ENCODE measurements at places on chromosomes 11 and 22. TPM values are rescaled to one million over a fixed set of nuclear protein-coding genes. Genes with fewer than 3 reads are reported as not detected.

- no peak for DNase-seq
These were observed 133.6 kb downstream of the NXPE2 start for GRCh38 chr11:114811971-114812370.

- no peak for DNase-seq
These were observed 38.5 kb downstream of the DNAJC24 start for GRCh38 chr11:31408201-31408600.

DNA sequence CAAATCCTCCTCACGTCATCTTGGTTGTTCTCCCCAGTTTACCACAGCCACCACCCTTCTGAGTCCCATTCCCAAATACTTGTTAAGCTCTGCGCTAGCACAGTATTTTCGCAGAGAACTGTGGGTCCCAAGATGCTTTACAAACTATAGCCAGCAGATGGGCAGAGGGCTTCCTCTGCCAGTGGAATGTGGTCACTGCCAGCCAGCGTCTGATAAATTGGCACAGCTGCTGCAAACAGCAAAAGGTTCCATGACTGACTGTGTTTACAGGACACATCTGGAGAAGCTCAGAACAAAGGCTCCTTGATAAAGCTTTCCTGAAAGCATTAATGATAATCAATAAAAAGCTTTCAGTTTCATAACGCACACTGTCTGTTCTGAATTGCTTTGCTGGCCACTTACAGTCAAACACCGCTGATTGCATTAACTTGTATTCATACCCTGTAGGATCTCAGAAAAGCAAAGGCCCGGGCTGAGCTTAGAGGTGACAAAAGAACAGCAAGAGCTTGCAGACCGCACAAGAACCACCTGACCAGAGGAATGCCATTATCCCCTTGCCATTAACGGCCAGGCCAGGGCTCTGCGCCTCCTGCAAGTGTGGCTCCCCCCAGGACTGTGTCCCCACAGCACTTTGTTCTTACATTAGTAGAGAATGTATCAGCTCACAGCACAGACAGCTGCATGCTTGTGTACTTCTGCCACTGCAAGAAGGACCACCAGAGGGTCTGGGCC, 120.6 kb downstream of the MICAL3 start:
- DNase-seq, result no peak

PLEKHB1 gene
- total RNA-seq, result 16.9 TPM

- no peak for DNase-seq
These were observed 156.8 kb upstream of the BDNF start for GRCh38 chr11:27857014-27857413.

OR6X1 gene
- not detected for total RNA-seq

GRCh38 chr11:102168481-102168880, 58.2 kb downstream of the YAP1 start:
- DNase-seq, result no peak

GRCh38 chr11:30585125-30585891, 845 bp downstream of the MPPED2 start:
- DNase-seq, result peak; percentile 46

TUB gene
- total RNA-seq, result 2.9 TPM

DNA sequence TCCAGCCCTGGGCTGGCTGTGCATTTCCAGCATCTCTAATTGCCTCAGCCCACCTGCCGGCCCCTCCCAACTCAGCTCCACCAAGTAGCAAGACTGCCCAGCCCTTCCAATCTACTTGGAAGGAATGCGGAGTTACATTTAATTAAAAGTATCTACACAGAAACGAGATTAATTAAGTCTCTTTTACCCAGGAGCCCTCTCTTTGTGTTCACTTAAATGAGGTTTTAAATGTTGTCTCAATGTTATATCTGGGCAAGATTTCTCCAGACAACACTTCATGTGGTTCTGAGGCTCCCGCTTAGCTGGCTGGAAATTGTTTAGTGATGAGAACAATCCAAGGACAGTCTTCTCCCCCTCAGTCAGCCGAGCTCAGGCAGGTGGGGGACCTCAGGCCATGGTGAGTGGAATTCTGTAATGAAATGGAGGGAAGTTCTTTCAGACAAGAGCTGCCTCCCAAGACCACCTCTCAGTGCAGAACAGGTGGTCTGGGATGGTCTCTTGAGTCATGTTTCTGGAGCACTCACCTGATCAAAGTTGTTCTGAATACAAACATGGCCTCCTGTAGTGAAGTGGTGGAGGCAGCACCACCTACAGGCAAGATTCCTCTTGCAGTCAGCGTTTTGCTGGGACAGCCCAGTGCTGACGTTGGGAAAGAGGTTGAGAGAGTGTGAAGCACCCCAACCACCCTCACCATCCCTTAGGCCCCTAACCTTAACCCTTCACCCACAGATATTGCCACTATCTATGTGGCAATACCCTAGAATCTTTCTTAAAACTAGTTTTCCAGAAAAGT, 371.6 kb downstream of the CADM1 start:
- peak; percentile 34 for DNase-seq

- DNase-seq, result no peak
These were observed 129.0 kb downstream of the TEAD1 start for GRCh38 chr11:12803086-12803826.

DNA sequence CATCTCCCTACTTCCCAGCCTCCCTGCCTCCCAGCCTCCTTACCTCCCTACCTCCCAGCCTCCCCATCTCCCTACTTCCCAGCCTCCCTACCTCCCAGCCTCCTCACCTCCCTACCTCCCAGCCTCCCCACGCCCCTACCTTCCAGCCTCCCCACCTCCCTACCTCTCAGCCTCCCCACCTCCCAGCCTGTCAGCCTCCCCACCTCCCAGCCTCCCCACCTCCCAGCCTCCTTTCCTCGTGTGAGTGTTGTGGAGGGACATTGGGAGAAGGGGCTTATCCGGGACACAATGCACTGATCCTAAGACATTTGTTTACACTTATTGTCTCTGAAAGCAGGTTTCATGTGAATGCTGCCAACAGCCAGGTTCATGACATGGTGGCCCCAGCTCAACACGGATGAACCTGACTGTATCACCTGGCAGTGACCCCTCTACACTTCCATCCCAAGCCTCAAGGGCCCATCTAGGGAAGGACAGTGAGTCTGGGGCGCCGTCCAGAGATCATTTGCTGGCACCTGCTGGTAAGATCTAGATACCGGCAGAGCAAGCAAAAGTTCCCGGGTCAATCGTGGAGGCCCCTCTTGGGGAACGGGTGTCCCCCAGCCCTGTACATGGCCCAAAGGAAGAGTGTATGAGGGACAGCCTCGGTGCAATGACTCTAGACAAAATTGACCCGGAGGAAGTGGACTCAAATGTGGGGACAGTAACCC, 34.5 kb upstream of the TH start:
- DNase-seq, result peak; percentile 1

FXYD2 gene
- total RNA-seq, result not detected

CFAP300 gene
- total RNA-seq, result not detected

SERPINH1 gene
- 449 TPM for total RNA-seq
